ENCODE measurements at places on chromosomes 7 and 10. TPM values are rescaled to one million over a fixed set of nuclear protein-coding genes. Genes with fewer than 3 reads are reported as not detected.

GPR26 gene
- total RNA-seq, result not detected

HIBADH gene
- total RNA-seq, result 6.3 TPM

HNRNPA2B1 gene
- total RNA-seq, result 282 TPM

- no peaks in the 10 kb centered on the region for H3K36me3 ChIP-seq
- H3K4me3 ChIP-seq, result no peak overlapping the region
- H3K4me1 ChIP-seq, result peaks cover 3% of the 10 kb centered on the region
- H3K27ac ChIP-seq, result no peak overlapping the region
- DNase-seq, result no peak
- H3K27me3 ChIP-seq, result peaks cover 2% of the 10 kb centered on the region
Observed at GRCh38 chr10:1424648-1425047, 312.7 kb downstream of the ADARB2 start.

SLC16A9 gene
- total RNA-seq, result not detected

PHYH gene
- 8.5 TPM for total RNA-seq

TDRD1 gene
- total RNA-seq, result not detected

Measured in CD4-positive, alpha-beta T cell (primary cell).